NCI-H526 (cell line): ENCODE measurements at places on chromosomes 16 and 17.

DNA sequence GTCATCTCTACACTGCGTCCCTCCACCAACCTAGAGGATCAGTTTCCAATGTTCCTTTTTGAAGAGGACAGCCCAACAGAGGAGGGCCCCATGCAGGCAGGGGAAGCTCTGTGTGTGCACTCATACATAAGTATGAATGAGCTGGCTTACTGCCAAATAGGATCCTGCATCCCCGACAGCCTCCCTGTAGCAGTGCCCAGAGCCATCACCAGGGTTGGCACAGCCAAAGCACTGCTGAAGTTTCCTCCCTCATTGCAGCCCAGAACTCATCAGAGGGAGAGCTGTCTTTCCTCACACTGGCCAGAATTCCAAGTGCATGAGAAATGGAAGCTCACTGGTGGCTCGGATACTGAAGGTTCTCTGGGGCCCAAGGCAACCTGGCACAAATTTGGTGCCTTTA is 114.4 kb downstream of the ASIC2 start:
- DNase-seq, result no peak

GRCh38 chr17:57463103-57463885 is 207.0 kb downstream of the MSI2 start:
- no peak for DNase-seq

- no peak for DNase-seq
Observed at GRCh38 chr16:63856537-63856936, 1265.3 kb downstream of the CDH11 start.

DNA sequence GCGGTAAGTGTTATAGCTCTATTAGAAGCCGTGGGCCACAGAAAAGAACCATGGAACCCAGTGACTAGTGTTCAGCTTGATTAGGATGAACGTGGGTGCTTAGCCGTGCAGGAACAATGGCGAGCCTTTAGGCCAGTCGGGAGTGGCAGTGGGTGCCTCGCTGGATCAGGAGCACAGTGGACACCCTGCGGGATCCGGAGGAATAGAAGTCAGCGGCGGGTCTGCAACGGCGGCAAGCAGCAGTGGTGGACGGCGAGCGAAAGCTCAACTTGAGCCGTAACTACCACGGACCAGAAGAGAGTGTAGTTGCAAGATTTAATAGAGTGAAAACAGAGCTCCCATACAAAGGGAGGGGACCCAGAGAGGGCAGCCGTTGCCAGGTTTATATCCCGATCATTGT is 37.3 kb upstream of the CDH15 start:
- DNase-seq, result no peak

DNA sequence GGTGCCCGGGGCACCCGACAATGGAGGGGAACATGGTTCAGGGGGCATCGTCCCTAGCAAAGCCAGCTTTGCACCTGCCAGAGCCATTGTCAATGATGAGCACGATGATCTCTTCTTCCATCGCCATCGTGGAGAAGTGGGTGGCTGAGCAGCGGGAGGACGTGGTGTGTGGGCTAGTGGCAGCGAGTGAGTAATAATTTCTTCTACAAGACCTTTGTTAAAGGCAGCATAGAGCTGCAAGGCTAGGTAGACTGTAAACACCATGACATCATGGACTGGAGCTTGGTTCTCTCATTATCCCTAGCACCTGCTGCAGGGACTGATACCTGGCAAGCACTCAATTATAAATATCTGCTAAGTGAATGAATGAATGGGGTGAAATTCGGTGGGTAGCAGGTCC is 6.7 kb upstream of the HEATR3 start:
- no peak for DNase-seq

DNA sequence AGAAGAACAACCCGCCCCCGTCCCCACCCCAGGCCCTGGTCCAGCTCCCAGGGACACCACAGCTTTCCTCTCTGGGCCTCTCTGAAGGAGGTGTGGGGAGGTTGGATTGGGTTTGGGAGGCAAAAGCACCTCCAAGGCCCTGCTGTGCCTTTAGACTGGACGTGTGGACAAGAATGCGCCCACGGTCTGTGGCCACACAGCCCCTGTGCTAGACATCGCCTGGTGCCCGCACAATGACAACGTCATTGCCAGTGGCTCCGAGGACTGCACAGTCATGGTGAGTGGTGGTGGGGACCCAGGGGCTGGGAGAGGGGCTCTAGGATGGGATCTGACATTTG is 3.0 kb downstream of the CORO1A start:
- DNase-seq, result no peak

- no peak for DNase-seq
Observed at GRCh38 chr17:75615301-75615700, 17.9 kb upstream of the SMIM5 start.

- peak; percentile 93 for DNase-seq
Observed at GRCh38 chr17:31297090-31297489, at the start of gene OMG. OMG (minus strand) TSS chr17:31297239; CDS start chr17:31296331, 908 bp downstream.

GRCh38 chr17:29158096-29158487 is 22.1 kb downstream of the MYO18A start:
- DNase-seq, result no peak

GRCh38 chr16:3637371-3637923 is 17.0 kb upstream of the DNASE1 start:
- no peak for DNase-seq

DNA sequence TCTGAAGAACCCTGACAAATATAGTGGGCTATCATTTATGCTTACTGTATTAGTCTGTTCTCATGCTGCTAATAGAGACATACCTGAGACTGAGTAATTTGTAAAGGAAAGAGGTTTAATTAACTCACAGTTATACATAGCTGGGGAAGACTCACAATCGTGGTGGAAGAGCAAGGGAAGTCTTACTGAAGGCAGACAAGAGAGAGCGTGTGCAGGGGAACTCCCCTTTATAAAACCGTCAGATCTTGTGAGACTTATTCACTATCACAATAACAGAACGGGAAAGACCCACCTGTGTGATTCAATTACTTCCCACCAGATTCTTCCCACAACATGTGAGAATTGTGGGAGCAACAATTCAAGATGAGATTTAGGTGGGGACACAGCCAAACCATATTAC is 526.8 kb upstream of the GOT2 start:
- DNase-seq, result no peak

DNA sequence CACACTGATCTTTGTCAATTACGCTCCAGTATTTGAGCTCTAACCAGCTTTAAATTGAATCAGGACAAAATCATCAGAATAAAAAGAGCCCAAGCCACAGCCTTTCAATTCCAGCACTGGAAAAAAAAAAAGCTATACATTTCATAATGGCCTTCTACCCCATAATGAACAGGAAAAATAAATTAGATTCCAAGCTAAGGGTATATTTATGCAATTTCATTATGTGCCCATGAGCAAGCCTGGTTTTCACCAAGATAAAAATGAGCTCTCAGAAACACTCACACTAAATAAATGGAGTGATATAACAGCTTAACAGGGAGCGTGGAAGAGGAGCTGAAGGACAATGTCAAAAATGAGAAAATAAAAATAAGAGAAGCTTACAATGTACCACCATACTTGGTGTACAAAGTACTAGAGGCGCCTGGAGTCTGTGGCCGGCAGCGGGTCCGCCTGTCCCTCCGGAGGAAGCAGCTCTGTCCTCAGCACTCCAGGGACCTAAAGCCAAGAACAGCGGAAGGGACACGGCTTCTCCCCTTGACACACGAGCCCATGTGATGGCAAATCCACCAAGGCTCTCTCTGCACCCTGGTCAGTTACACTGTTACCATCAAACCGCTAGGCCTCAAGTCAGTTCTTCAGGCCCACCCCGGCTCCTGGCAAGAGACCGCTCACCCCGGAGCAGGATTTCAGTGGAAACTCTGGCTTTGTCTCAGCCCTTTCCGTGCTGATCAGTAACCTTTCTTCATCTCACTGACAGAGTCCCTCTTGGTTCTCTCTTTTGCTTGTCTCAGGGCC is 69.6 kb downstream of the RBFOX3 start:
- DNase-seq, result no peak

DNA sequence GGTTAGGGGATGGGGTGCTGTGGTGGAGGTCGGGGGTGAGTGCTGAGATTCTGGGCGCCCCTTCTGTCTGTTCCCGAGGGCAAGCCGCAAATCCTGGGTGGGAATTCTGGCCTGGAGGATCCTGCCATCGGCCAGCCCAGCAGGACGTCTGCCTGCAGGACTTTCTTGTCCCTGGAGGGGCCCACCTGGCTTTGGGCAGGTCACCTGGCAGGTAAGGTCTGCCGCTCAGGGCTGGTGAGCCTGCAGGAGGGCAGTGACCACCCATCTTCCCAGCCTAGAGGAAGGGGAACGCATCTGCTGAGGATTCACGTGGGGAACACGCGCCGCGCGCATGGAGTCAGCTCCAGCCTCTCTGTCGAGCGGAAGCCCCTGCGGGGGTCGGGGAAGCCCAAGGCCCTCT is 5.4 kb downstream of the RNF222 start:
- no peak for DNase-seq

DNA sequence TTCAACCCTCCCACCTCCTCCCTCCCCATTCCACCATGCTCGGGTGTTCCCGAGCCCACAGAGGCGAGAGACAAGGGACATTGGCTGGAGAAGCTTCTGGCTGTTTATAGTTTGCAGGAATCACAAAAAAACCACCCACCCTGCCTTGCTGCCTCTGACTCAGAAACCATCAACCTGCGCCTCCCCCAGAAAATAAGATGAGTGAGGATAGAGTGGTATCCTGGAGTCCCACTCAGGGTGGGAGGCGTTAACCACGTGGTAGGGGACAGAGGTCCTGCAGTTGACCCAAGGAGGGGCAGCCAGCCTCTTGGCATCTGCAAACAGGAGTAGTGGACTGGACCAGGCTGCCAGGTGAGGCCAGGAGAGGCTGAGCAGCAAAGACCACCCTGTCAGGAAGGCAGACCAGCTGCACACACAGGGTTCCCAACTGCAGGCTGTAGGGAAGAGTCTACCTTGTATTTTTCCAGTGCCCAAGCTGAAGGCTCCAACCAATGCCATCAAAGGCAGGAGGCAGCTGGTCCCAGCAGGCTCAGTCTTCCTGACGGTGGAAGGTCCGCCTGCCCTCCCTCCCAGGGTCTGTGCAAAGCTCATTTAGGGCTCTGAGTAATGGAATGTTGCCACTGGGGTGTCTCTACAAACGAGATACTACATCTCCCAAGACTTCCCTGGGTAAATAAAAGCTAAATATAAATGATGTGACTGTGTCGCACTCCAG is 201.5 kb upstream of the TNRC6C start:
- DNase-seq, result no peak
